ENCODE measurements at places on chromosomes 1 and 21. TPM values are rescaled to one million over a fixed set of nuclear protein-coding genes. Genes with fewer than 3 reads are reported as not detected.

Gene FCRL5
- not detected for total RNA-seq

Gene S100A7
- not detected for total RNA-seq

Gene DDX59
- 12.9 TPM for total RNA-seq

Gene CD5L
- not detected for total RNA-seq

Gene SLAMF7
- not detected for total RNA-seq

Gene TMEM200B
- total RNA-seq: 22.8 TPM

Gene AIRE
- under 0.01 TPM for total RNA-seq
